Uterus (tissue), 4 donors: ENCODE measurements at places on chromosomes 16 and 17.

- H3K27me3 ChIP-seq = no peaks in the 10 kb centered on the region
- peak; percentile 82 for DNase-seq
- H3K36me3 ChIP-seq = no peaks in the 10 kb centered on the region
- peak within 1 kb of the TSS; percentile 71 for H3K4me3 ChIP-seq
- no peaks in the 10 kb centered on the region for H3K4me1 ChIP-seq
Observed at GRCh38 chr17:69327060-69327831, at the start of gene ABCA5. Gene ABCA5, minus strand, starts transcription at chr17:69327133. Its CDS starts 12,718 bp downstream, at chr17:69314415.

- no peaks in the 10 kb centered on the region for H3K4me1 ChIP-seq
- no peaks in the 10 kb centered on the region for H3K36me3 ChIP-seq
- H3K27ac ChIP-seq = no peak overlapping the region
- no peak overlapping the region for H3K4me3 ChIP-seq
- no peaks in the 10 kb centered on the region for H3K27me3 ChIP-seq
Observed at GRCh38 chr17:38602453-38602852, 3.3 kb downstream of the SRCIN1 start.

DNA sequence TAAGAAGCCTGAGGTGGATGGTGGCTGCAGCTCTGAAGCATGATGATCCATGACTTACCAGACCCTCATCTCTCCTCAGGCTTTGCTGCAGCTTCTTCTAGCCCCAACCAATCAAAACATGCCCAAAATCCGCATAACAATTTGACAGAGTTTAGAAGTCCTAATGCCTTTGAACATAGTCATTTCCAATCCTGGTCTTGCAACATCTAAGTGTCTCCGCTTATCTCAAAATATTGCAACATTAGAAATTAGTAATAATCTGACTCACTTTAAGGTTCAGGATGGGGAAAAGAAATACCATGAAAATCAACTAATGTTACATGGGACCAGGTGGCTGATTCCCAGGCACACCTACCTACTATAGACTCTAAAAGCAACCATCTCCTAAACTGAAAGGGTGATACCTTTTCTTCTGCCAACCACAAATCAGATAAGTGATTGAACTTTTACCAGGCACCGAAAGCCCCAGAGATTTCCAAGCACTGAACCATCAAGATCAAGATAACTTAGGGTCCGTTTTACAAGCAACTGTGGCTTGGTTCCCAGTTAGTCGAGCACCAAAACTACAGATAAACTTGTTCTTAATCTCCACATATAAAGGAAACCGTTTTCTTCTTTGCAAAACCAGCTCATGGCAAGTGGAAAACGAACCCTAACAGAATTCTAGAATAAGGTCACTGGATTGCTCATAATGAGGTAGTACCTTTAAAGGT, 14.0 kb downstream of the ERN1 start:
- peaks cover 7% of the 10 kb centered on the region for H3K4me1 ChIP-seq
- H3K27ac ChIP-seq = no peak overlapping the region
- no peaks in the 10 kb centered on the region for H3K27me3 ChIP-seq
- H3K36me3 ChIP-seq = no peaks in the 10 kb centered on the region

GRCh38 chr17:45314741-45315647, 1.8 kb downstream of the MAP3K14 start:
- peak overlapping the region; percentile 86 for H3K4me3 ChIP-seq
- H3K27ac ChIP-seq = peak overlapping the region; percentile 98
- DNase-seq = no peak
- peaks cover 7% of the 10 kb centered on the region for H3K4me1 ChIP-seq

GRCh38 chr17:15388356-15389041, 47.1 kb upstream of the TEKT3 start:
- no peak for DNase-seq
- H3K27ac ChIP-seq = no peak overlapping the region
- no peaks in the 10 kb centered on the region for H3K4me1 ChIP-seq
- no peak overlapping the region for H3K4me3 ChIP-seq

DNA sequence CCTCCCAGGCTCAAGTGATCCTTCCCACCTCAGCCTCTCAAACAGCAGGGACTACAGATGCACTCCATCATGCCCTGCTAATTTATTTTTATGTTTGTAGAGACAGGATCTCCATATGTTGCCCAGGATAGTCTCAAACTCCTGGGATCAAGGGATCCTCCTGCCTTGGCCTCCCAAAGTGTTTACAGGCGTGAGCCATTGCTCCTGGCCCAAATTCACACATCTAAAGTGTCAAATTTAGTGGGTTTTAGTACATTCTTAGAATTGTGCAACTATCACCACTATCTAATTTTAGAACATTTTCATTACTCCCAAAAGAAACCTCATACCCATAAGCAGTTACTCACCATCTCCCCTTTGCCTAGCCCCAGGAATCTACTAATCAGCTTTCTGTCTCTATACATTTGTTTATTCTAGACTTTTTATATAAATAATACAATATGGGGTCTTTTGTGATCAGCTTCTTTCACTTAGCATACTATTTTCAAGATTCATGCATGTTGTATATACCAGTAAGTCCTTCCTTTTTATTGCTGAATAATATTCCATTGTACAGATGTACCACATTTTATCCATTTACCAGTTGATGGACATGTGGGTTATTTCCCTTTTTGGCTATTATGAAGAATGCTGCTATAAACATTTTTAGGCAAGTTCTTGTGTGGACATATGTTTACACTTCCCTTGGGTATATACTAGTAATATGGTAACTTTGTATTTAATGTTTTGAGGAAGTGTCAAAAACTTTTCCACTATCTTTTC, 25.1 kb upstream of the ITGA2B start:
- no peaks in the 10 kb centered on the region for H3K4me1 ChIP-seq
- no peaks in the 10 kb centered on the region for H3K27me3 ChIP-seq
- no peaks in the 10 kb centered on the region for H3K36me3 ChIP-seq
- no peak overlapping the region for H3K27ac ChIP-seq
- DNase-seq = no peak
- no peak overlapping the region for H3K4me3 ChIP-seq

- H3K36me3 ChIP-seq = no peaks in the 10 kb centered on the region
- H3K4me1 ChIP-seq = peaks cover 4% of the 10 kb centered on the region
Observed at GRCh38 chr17:65785109-65785508, 223.7 kb upstream of the AXIN2 start.

DNA sequence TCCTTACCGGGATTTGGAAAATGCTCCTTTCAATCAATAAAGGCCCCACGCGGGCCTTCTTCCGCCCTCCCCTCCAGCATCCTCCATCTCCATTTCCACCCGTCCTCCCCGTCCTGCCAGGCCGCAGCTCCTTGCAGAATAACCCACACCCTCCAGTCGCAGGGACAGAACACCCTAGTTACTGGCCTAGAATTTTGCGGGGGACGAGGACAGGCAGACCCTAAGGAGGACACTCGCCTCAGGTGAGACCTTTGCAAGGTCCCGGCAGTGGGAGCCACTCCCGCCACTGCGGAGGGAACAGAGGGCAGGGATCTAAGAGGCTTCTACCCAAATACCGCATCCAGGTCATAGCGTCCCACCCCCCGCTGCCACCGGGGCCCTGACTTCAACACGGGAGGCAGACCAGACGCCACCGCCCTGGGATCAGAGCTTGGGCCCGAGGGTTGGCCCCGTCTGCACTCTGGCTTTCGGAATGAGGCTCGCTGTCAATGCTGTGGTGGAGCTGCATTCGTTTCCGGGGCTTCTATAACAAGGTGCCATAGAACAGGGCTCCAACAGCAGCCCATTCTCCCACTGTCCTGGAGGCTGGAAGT, 26.8 kb downstream of the SLC25A10 start:
- no peaks in the 10 kb centered on the region for H3K27me3 ChIP-seq
- H3K4me1 ChIP-seq = no peaks in the 10 kb centered on the region
- no peak overlapping the region for H3K27ac ChIP-seq
- no peak overlapping the region for H3K4me3 ChIP-seq
- no peak for DNase-seq

GRCh38 chr16:75565640-75566039, 539 bp upstream of the GABARAPL2 start:
- H3K27ac ChIP-seq = peak overlapping the region; percentile 81
- no peaks in the 10 kb centered on the region for H3K36me3 ChIP-seq
- peaks cover 10% of the 10 kb centered on the region for H3K4me1 ChIP-seq
- no peaks in the 10 kb centered on the region for H3K27me3 ChIP-seq

GRCh38 chr17:32123782-32124181, 18.5 kb upstream of the RHOT1 start:
- no peak overlapping the region for H3K27ac ChIP-seq
- H3K36me3 ChIP-seq = no peaks in the 10 kb centered on the region
- no peaks in the 10 kb centered on the region for H3K4me1 ChIP-seq
- peak; percentile 29 for DNase-seq
- H3K4me3 ChIP-seq = no peak overlapping the region

GRCh38 chr17:17626151-17626805, 34.8 kb upstream of the PEMT start:
- H3K27ac ChIP-seq = no peak overlapping the region
- H3K4me3 ChIP-seq = no peak overlapping the region
- no peak for DNase-seq
- no peaks in the 10 kb centered on the region for H3K36me3 ChIP-seq
- no peaks in the 10 kb centered on the region for H3K4me1 ChIP-seq

GRCh38 chr17:11300738-11301137, 59.7 kb downstream of the SHISA6 start:
- DNase-seq = no peak
- no peak overlapping the region for H3K27ac ChIP-seq
- H3K4me1 ChIP-seq = no peaks in the 10 kb centered on the region
- H3K4me3 ChIP-seq = no peak overlapping the region

- H3K4me3 ChIP-seq = no peak overlapping the region
- H3K27ac ChIP-seq = peak overlapping the region; percentile 95
- peaks cover 65% of the 10 kb centered on the region for H3K4me1 ChIP-seq
- no peaks in the 10 kb centered on the region for H3K36me3 ChIP-seq
- DNase-seq = no peak
- no peaks in the 10 kb centered on the region for H3K27me3 ChIP-seq
Observed at GRCh38 chr17:42521036-42521435, 15.0 kb upstream of the NAGLU start.

DNA sequence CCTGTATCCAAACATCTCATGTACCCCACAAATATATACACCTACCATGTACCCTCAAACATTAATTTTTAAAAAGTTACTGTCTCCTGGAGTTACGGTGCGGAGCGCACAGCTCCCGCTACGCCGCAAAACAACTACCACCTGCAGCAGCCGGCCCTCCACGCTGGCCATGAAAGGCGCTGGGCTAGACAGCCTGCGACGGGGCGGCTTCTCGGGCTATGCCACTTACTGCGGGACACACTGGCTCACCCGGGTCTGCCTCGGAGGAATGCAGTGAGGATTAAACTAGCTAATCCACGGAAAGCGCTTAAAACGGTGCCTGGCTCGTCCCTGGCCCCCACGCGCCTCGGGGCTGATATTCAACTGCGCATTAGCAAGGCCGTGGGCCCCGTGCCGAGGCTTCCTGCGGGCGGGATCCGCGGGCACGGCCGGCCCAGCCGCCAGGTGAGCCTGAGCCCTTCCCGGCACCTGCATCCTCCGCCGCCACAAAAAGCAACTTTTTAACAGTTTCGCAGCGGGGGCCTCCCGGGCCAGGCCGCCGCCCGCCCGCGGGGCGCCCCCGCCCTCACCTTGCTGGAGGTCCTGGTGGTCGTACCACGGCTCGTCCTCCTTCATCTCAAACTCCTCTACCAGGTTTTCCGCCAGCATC, 633 bp downstream of the CDR2 start:
- H3K27me3 ChIP-seq = no peaks in the 10 kb centered on the region
- H3K4me3 ChIP-seq = peak overlapping the region; percentile 65
- H3K27ac ChIP-seq = peak overlapping the region; percentile 75

GRCh38 chr16:29745121-29745852, 503 bp downstream of the C16orf54 start:
- no peak overlapping the region for H3K4me3 ChIP-seq
- H3K27me3 ChIP-seq = no peaks in the 10 kb centered on the region
- no peak for DNase-seq
- no peaks in the 10 kb centered on the region for H3K4me1 ChIP-seq
